ENCODE measurements at places on chromosomes 16 and 17. TPM values are rescaled to one million over a fixed set of nuclear protein-coding genes. Genes with fewer than 3 reads are reported as not detected.

GRCh38 chr17:5877948-5878347, 192.2 kb upstream of the WSCD1 start:
- DNase-seq, result no peak

- no peak for DNase-seq
Measured at GRCh38 chr16:8949536-8950418, 13.9 kb downstream of the USP7 start.

GRCh38 chr16:15741207-15741871, 91.3 kb downstream of the NDE1 start:
- no peak for DNase-seq

- no peak for DNase-seq
Measured at GRCh38 chr16:74862743-74863244, 88.2 kb upstream of the FA2H start.

DNA sequence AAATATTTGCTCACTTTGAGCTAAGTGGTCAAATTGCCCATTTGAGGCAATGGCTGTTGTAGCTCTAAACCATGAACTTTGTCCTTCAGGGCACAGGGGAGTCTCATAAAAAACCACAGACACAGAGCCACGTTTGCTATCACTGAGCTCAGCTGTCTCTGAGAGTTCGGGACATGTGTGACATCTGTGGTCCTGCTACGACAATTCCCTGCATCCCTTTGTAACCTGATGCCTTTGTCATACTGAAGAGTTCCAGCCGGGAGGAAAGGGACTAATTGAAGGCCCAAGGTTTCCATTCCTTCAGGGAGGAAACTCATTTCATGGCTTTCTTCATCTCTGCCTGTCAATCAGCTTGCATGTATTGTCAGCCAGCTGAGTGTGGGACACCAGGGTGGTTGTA, 599.4 kb upstream of the CDH5 start:
- no peak for DNase-seq

GRCh38 chr16:68490829-68491575, 42.7 kb upstream of the SMPD3 start:
- no peak for DNase-seq

DNA sequence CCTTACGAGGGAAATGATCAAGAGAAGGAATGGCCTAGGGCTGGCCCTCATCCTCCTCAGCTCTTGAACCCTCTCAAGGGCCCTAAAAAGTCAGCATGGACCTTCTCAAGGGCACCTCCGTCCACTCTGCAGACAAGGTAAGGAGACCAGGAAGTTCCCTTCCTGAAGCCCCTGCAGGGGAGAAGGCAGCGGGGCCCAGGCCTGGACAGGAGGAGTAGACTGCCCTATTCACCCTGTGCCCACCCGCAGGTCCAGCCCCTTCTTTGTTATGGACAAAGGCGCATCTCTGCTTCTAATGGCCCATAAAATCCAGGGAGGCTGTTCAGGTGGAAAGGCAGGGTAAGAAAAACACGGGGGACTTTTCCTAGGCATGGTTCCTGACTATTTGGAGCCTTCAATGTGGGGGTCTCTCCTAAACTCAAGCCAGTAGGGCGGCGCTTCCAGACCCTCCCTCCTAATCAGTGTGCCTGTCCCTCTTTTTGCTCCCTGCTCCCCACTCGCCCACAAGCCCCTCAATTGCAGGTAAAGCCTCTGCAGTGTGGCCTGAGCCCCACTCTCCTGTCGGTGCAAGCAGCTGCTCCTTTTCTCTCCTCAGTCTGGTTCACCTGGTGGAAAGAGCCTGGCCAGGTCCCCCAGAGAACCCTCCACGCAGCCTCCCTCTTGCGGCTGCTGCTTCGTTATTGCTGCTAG, 28.2 kb downstream of the AXIN2 start:
- no peak for DNase-seq

- no peak for DNase-seq
Measured at GRCh38 chr17:50190603-50191358, 10.7 kb downstream of the COL1A1 start.

GRCh38 chr16:88730632-88731607, 24.6 kb downstream of the CTU2 start:
- DNase-seq, result no peak

GRCh38 chr16:84617041-84617790, 662 bp downstream of the COTL1 start:
- DNase-seq, result no peak

DNA sequence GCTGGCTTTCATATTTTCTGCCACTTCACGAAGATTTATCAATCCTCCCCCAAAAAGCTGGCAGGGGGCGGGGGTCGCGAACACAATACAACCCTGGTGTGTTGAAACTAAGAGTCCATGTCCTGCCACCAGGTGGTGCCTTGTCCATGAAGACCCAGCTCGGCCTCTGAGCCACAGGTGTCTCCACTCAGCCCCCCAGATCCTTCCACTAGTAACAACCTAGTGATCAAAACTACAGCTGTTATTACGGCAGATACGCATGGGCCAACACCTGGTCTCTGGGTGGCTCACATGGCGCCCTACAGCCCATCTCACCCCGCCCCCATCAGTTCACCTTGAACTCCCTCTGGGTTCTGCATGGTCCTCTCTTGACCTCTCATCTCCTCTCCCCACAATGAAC, 27.7 kb downstream of the USP7 start:
- DNase-seq, result no peak

- DNase-seq, result no peak
Measured at GRCh38 chr16:54923055-54923473, 7.6 kb upstream of the IRX5 start.

DNA sequence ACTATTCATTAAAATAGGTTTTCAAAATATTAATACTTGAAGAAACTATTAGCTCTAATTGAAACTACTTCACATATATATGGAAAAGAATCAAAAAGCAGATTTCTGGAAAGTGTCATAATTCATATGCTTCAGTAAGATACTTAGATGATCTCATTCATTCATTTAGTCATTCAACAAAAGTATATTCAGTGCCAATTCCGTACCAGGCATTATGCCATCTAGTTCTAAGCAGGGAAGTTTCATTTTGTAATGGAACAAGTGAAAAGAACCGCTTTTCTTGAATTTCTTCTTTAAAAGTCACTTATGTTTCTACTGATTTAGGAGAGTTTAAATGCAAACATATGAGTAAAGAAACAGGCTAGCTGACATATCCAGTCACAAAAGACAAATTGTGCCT, 118.3 kb upstream of the FAM20A start:
- no peak for DNase-seq

DNA sequence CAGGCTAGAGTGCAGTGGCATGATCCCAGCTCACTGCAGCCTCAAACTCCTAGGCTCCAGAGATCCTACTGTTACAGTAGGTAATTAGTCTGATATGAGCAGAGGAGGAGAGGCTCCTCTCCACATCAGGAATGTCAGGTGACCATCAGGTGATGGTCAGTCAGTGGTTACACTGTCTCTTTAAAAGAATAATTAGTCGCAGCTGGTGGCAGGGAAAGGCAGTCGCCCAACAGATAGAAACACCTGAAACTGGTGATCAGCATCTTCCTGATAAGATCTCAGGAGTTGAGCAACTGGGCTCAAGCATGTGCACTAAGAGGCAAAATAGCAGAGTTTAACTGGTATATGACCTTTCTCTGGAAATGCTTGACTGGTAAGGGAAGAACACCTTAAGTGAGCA, 21.5 kb upstream of the ABCA5 start:
- DNase-seq, result no peak

DNA sequence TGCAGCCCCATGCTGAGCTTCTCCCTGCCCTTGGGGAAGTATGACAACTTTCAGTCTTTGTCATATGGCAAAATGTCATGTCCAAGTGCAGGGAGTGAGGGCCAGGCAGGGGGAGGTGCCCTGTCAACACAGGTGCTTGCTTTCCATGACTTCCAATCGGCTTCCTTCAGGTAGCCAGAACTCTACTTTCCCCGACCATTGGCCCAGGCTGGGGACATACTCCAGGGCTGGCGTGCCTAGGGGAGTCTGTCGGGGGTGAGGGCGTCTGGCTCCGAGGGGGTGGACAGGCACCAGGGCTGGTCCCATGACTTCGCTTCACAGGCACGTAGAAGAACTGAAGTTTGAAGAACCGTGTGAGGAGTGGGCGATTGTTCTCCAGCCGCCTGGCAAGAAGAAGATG, 19.8 kb upstream of the PIK3R6 start:
- no peak for DNase-seq

GRCh38 chr17:15091825-15092224, 173.3 kb downstream of the PMP22 start:
- no peak for DNase-seq

GRCh38 chr16:549544-550263, 10.5 kb upstream of the PRR35 start:
- DNase-seq, result no peak

GRCh38 chr16:4414187-4414917, 2.0 kb downstream of the CORO7 start:
- DNase-seq, result no peak

DNA sequence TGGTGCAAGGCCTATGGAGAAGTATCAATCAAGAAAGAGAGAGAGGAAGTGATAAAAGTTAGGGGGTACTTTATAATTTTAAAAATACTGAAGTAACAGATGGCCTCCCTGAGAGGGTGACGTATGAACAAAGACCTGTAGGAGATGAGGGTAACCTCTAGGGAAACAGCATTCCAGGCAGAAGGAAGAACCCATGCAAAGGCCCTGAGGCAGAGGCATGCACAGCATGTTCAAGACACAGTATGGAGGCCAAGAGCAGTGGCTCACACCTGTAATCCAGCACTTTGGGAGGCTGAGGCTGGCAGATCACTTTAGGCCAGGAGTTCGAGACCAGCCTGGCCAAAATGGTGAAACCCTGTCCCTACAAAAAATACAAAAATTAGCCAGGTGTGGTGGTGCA, 192.6 kb upstream of the AXIN2 start:
- DNase-seq, result no peak

DNA sequence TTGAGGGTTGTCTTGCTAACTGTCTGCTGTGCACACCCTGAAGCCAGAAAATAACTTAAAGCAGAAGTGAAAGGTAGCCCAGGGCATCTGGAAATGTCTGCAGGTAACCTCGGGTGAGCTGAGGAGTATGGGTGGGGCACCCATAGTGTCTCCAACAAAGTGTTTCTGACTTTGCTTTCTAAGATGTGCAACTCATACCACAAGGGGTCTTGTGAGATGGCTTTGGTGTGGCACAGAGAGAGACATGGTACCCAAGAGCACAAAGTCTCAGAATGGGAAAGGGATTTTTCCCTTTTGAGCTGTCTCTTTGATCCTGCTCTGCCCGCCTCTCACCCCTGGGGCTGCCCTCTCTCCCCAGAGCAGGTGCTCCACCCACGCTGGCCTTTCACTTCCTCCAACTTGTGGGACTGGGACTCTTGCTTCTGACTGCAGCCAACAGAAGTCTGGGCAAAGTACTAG, 6.9 kb downstream of the CHD9 start:
- no peak for DNase-seq

- DNase-seq, result no peak
Measured at GRCh38 chr17:2647957-2648356, 54.5 kb downstream of the PAFAH1B1 start.

- DNase-seq, result no peak
Measured at GRCh38 chr16:50260206-50261159, 5.9 kb upstream of the ADCY7 start.

DNA sequence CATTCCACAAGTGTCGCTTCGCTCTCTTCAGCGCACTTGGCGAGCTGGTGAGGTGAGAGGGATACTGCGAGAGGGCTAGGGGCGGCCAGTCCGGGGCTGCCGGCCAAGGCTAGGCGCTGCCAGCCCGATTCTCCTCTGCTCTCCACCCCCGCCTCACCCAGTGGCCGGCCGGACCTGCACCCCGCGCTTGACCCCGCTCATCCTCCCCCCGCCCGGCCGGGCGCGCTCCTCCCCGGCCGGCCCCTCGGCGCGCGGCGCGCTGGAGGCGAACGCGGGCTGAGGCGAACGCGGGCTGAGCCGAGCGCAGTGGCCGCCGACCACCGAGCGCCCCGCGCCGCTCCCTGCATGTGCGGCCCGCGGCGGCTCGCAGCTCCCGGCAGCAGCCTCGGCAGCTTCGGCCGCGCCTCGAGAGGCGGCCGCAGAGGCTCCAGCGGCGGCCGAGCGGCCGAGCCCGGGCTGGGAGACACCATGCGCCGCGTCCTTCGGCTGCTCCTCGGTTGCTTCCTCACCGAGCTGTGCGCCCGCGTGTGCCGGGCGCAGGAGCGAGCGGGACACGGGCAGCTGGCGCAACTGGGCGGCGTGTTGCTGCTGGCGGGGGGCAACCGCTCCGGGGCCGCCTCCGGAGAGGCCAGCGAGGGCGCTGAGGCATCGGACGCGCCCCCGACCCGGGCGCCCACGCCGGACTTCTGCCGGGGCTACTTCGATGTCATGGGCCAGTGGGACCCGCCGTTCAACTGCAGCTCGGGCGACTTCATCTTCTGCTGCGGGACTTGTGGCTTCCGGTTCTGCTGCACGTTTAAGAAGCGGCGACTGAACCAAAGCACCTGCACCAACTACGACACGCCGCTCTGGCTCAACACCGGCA, at the start of gene SHISA9:
TSS of gene SHISA9 (plus strand) at position 2 of the 865 bp plus-strand sequence.
- DNase-seq, result no peak

DNA sequence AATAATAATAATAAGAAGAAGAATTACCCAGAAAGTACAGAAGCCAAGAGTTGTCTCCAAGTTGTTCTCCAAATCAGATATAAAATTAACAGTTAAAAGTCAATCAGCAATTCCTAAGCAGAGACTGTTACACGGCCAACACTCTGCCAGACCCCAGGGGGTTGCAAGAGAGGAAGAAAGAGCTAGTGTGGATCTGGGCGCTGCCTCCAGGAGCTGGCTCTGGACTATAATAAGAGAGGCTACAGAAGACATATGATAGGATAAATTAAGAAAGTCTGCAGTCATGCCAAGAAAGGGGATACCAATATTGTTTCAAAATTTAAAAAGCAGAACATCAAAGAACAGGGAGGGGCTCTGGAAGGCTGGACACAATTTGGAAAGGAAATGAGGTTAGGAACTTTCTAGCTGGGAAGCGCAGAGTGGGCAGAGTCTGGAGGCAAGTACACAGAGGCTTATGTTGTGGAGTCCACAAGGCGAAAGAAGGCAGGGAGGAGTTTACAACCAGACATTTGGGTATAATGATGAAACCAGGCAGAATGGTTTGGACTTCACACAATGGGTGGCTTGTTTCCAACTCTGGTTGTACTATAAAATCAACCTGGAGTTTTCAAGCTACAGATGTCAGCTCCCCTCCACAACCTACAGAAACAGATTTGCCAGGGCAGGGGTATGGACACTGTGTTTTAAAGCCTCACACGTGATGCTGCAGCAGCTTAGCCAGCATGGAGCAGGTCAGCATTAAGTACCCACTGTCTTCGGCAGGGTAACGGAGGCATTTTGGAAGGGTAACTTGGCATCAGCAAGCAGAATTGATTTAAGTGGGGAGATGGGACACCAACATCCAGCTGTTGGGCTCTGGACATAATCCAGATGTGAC, 49.4 kb downstream of the SLC39A11 start:
- DNase-seq, result no peak

TP53TG3B gene
- total RNA-seq, result not detected

KCNG4 gene
- total RNA-seq, result not detected

SMIM5 gene
- total RNA-seq, result 0.07 TPM

MMP28 gene
- total RNA-seq, result 7.2 TPM

ESRP2 gene
- 0.25 TPM for total RNA-seq

CHMP1A gene
- total RNA-seq, result 101 TPM

NUPR1 gene
- 2.5 TPM for total RNA-seq

HEATR9 gene
- not detected for total RNA-seq

SULT1A4 gene
- total RNA-seq, result 8.2 TPM

MPP3 gene
- 9.8 TPM for total RNA-seq

SCGB1C2 gene
- total RNA-seq, result not detected
